ENCODE measurements at places on chromosomes 11 and 22.

GRCh38 chr11:120335908-120336640, at the start of gene ARHGEF12:
Gene ARHGEF12, plus strand, starts transcription at chr11:120336413. Its CDS starts 831 bp downstream, at chr11:120337244.
- DNase-seq, result peak; percentile 54

DNA sequence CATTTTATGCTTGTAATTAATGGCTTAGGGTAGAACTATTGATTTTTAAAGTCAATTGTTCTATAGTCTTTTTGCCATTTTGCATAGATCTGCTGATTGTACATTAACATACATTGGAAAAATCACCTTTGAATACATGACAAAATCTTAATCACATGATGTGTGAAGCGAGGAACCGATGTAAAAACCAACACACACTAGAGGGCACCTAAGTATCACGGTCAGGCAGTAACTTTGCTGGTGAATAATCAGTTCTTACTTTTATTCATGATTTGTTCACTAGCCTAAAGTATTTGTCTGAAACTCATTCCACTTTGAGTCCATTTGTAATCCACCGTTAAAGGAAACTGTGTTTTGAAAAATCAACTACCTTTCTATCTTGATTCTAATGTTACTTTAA, 28.2 kb downstream of the JHY start:
- DNase-seq, result no peak

- DNase-seq, result no peak
These were observed 108.6 kb upstream of the RASSF10 start for GRCh38 chr11:12900496-12900895.

DNA sequence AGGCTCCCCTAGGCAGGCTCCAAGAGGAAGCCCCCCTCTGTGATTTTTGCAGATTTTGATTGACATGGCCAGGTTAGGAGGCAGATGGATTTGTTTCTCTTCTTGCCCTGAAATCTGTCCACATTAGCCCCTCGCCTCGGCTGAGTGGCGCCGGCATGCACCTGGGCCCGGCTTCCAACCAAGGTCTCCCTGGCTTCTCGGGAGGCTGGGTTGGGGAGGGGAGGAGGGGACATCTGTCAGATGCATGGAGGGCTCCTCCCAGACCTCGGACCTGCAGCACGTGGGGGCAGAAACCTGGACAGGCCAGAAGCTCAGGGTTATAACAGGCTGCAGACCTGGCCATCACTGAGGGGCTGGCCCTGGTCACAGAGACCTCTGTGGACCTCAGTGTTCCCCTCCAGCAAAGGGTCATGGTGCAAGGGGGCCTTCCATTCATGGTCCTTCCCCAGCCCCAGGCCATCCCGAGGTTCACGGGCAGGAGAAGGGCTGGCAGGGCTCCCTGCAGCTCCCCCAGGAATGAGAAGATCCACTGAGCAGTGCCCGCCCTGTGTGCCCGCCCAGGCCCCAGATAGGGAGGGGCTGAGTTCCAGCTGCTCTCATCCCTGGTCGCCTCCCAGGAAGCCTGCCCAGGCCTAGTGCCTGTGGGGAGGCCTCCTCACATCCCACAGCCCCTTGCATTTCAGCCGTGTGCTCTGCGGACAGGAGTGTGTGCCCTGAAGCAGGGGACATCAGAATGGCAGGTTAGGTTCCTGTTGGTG, 747.8 kb downstream of the BRD1 start:
- no peak for DNase-seq

GRCh38 chr11:2533587-2534133, 88.9 kb downstream of the KCNQ1 start:
- DNase-seq, result no peak

DNA sequence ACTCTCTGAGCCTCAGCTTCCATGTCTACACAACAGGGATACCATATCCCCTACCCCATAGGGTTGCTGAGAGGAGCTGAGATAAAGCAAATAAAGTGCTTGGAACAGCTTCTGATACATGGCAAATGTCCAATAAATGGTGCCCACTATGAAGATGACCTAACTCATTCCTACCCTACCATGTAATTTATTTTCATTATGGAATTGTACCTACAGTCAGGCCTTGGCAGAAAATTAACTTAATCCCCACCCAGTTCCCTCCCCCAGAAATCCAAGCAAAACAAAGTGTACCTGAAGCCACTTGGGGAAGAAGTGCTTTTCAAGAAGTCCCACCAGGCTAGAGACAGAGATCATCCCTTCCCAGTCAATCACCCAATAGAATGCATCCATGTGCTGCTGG, 10.8 kb downstream of the SRRD start:
- no peak for DNase-seq

- no peak for DNase-seq
These were observed 10.4 kb upstream of the CD81 start for GRCh38 chr11:2366733-2367132.

GRCh38 chr11:1197431-1197885, 25.4 kb upstream of the MUC5B start:
- no peak for DNase-seq

DNA sequence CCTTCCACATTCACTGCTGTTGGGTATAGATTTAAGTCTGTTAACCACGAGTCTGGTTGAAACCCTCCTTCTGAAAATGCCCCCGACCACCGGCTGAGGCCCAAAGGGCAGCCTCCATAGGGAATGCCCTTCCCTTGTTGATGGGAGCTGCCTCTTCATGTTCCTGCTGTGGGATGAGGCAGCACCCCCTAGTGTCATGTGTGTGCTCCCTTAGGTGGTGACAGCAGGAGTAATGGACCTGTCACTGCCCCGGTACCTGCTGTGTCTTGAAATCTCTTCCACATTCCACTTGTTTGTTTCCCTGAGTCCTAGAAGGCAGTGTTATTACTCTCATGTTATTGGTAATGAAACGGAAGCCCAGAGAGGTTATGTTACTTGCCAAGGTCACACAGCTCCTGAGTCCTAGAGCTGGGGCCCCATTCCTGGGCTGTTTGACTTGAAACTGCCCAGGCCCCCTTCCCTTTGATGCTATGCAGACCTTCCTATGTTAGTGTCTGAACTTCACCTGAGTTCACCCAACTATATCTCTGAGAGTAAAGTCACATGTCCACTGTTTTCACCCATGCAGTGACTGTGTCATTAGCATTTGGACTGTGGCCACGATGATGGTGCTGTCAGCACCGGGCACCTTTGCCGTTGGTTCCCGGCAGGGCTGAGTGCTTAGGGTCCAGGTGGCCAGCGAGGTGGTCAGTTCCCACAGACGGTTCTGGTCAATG, 234.3 kb downstream of the TBC1D22A start:
- DNase-seq, result no peak

DNA sequence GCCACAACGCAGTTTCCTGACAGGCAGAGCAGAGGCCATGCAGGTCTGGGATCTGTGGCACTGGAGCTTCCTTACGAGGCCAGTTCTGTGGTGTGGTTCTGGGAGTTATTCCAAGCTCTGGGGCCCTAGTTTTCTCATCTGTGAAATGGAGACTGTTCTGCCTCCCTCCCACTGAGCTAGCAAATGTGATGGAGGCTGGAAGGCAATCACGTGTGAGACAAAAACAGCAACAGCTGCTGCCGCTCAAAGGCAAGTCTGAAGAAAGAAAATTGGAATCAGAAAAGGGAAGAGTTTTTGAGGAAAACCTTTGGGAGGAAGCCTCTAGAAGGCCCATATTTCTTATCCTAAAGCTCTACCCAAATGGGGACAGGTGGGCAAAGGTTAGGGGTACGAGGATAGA, 8.3 kb upstream of the RIC3 start:
- DNase-seq, result no peak

- DNase-seq, result no peak
These were observed 149.0 kb downstream of the SPON1 start for GRCh38 chr11:14111496-14111895.

- no peak for DNase-seq
These were observed 30.4 kb upstream of the TENM4 start for GRCh38 chr11:79471071-79471844.

DNA sequence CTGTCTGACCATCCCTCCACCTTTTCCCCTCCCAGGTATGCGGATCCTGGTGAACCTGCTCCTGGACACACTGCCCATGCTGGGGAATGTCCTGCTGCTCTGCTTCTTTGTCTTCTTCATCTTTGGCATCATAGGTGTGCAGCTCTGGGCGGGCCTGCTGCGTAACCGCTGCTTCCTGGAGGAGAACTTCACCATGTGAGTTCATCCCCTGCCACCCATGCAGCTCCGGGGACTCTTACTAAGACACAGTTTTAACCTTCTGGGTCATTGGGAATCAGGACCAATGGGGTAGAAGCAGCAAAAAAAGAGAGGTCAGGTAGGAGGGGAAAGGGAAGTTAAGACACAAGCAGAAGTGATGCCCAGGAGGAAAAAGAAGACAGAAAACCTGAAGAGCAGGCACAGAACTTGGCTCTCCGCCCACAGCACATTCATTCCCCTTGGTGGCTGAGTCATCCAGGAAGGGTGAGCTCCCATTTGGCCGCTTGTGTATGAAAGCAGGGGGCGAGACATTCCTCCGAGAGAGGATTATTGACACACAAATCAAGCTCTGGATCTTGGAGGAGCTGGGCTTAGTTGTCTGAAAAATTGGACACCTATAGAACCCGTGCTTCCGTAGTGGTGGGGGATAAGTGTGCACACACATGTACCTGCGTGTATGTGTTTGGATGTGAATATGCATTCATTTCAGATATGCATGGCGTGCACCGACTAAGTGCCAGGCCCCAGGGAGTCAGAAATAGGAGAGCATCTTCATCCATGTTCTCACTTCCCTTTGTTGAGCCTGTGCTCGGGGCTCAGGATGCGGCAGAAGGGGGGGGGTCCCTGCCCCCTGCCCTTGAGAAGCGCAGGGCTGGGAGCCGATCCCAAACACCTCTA, 64.2 kb downstream of the CACNA1I start:
- no peak for DNase-seq

- no peak for DNase-seq
These were observed 86.7 kb upstream of the EED start for GRCh38 chr11:86157797-86158378.

DNA sequence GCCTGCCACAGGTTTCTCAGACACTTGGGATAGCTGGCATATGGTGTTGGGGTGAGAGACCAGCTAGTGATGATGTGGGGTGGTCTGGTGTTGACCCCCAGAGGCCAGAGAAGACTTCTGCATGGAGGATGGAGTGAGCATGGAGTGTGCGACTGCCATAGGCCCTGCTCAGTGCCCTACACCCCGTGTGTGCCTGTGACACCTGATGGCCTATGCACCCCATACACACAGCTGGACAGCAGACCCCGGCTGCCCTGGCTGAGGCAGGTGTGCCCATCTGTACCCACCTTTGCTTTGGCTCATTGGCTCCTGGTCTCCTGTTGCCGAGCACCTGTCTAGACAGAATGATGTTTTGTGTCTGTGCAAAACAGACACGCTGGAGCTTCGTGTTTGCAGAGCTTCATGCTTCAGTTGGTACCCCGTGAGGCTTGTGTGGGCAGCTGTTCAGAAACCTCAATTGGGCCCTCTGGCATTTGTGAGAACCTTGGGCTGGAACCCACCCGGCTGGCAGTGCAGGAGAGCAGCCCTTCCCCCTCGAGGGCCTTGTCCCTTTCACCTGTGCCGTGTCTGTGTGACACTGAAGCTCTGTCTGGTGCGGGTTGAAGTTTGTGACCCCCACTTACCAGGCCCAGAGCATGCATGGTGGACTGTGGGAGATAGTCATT, 27.6 kb downstream of the BCR start:
- peak; percentile 12 for DNase-seq

GRCh38 chr11:111957663-111958444, 20.7 kb downstream of the DIXDC1 start:
- no peak for DNase-seq

- no peak for DNase-seq
These were observed 142.6 kb upstream of the BLID start for GRCh38 chr11:122258446-122259194.

- no peak for DNase-seq
These were observed 1.9 kb downstream of the ACR start for GRCh38 chr22:50739894-50740293.

GRCh38 chr22:37230673-37231405, 13.2 kb downstream of the RAC2 start:
- DNase-seq, result no peak

DNA sequence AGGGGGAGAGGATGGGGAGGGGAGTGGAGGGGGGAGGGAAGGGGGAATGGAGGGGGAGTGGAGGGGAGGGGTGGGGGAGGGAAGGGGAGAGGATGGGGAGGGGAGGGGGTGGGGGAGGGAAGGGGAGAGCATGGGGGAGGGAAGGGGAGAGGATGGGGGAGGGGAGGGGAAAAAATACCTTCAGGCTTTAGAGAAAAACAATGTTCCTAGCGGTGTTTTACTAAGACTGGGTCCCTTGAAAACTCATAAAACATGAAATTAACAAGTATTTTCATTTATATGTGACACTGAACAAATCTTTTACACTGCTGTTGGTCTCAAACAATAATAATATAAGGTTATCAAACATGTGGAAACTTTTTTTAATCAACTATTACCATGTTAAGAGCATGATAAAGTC, 42.4 kb downstream of the RSF1 start:
- no peak for DNase-seq

- DNase-seq, result no peak
These were observed 12.6 kb downstream of the TCIRG1 start for GRCh38 chr11:68051191-68052136.

DNA sequence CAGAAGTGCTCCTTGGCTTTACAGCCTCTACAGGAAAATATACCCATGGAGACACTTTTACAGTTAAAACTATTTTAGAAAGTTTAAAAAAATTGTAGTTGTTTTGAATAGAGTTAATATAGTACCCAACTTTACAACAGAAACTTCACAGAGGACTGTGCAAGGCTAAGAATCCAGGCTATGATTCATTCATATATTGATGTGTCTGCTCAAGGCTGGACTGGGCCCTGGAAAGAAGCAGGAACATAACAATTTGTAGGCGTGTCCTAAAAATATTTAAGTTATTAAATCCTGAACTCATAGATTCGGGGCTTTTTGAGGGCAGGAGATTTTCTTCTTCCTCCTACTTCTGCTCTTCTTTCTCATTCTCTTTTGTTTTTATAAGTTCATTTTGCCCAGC, 291.5 kb upstream of the CCDC179 start:
- DNase-seq, result no peak

- DNase-seq, result no peak
These were observed 2.7 kb downstream of the P2RY6 start for GRCh38 chr11:73274722-73275380.

GRCh38 chr11:86663291-86663690, 9.1 kb downstream of the ME3 start:
- DNase-seq, result no peak

DNA sequence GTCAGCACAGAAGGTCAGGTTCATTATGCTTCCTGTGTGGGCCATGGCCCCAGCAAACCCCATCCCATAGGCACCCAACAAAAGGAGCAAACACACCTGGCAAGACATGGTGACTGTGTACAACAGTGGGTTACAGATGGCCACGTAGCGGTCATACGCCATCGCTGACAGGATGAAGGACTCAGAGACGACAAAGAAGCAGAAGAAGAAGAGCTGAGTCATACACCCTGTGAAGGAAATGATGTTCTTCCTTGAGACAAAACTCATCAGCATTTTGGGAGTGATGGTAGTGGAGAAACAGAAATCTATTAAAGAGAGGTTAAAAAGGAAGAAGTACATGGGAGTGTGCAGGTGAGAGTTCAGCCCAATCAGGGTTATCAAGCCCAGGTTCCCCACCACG, 309 bp downstream of the OR8B12 start:
- DNase-seq, result no peak

- DNase-seq, result no peak
These were observed 3.7 kb upstream of the FLRT1 start for GRCh38 chr11:64032050-64032449.

- DNase-seq, result no peak
These were observed 48.1 kb upstream of the ALKBH3 start for GRCh38 chr11:43832536-43832935.

Measured in NCI-H748 treated with DMSO at 0.1 percent for 48 hours (cell line).